ENCODE measurements at places on chromosomes 16 and 17.

DNA sequence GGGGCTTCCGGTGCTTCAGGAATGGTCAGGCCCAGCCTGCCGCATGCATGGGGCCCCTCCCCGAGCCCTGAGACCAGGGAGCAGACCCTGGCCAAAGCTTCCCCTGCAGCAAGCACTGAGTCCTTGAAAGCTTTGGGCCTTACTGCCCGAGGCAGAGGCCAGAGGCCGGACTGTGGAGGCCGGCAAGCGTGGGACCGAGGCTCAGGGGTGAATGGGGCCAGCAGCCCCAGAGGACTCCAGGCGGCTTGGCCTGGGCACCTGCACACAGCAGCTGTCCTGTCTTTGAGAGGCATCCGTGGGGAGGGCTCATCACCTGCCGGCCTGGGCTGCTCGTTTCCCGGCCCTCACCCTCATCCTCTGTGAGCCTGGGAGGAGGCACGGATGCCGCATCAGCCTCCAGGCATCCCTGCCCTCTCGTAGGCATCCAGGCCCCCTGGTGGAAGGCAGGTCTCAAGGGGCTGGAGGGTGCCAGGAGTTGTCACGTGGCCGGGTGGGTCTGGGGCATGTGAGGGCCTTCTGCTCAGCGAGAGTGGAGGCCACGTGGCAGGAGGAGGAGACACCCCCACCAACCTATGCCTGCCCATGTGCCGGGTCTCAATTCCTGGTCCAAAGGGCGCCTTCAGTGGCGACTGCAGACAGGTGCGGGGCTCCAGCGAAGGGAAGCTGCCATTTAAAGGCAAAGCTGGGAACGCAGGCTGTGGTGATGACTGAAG, 31.4 kb downstream of the CACNA1H start:
- DNase-seq: no peak

DNA sequence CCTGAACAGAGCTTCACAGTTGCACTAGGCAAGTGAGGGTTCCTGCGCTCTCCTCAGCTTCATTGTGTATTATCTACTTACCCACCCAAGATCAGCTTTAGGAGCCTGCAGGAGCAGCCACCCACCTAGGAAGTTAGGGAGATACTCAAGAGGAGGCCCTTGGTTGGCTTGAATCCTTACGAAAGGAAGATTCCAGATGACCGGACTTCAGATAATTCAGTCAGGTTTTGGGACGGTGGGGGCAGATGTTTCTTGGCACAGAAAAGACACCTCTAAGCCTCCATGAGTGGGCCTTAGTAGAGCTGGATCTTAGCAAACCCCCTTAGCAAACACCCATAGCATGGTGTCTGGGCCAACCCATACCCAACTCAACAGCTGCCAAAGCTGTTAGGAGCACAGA, 2.4 kb upstream of the CBFB start:
- DNase-seq: no peak

DNA sequence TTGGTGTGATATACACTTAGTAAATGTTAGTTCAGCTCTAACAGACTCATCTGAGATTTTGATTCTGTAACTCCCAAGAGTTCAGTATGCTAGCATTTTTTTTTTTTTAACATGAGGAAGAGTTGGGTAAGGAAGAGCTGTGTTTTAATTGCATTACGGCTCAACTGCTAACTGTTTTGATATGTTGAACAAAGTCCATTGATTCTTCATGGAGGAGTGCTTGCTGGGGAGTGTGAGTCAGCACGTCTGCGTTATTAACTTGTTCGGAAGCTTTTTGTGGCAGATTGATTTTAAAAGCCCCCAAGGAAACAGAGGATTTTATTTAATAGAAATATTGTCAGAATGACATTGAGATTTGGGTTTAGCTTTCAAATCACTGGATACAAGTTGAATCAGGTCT, 45.8 kb downstream of the PITPNC1 start:
- DNase-seq: no peak

GRCh38 chr16:28092721-28093384, 29.3 kb upstream of the GSG1L start:
- no peak for DNase-seq

- DNase-seq: no peak
Measured at GRCh38 chr17:80919331-80920311, 72.0 kb upstream of the CHMP6 start.

GRCh38 chr16:72464597-72465368, 292.8 kb upstream of the PMFBP1 start:
- DNase-seq: no peak

DNA sequence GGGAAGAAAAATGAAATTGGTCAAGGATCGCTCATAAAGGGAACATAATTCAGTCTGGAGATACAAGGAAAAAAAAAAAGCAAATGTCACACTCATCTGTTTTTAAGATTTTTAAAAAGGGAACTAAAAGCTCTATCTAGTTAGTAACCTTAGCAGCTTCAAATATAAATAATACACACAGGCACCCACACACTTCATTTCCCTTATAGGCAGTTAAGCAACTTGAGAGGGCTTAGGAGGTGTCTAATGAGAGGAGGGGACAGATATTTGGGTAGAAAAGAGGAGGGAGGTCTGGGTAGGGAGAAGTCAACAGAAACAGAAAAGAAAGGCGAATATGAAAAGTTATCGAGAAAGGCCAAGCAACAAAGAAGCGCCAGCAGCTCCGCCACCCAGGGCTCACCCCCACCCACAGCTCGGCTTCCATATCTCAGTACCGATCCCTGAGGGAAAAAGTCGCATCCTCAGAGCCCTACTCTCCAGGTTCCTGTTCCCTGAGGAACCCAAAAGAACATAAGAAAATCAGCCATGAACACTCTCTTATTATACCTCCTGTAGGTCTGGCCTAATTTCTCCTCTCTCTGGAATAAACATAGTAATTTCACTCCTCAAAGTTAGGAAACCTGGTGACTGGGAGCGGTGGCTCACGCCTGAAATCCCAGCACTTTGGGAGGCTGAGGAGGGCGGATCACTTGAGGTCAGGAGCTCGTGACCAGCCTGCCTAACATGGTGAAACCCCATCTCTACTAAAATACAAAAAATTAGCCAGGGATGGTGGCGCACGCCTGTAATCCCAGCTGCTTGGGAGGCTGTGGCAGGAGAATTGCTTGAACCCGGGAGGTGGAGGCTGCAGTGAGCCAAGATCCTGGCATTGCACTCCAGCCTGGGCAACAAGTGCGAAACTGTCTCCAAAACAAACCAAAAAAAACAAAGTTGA, 69.6 kb upstream of the RCVRN start:
- DNase-seq: no peak

Measured in GM10248 (cell line).